Activated CD8-positive, alpha-beta memory T cell treated with anti-CD3 and anti-CD28 coated beads for 1 hour (primary cell): ENCODE measurements at places on chromosomes 5 and 9.

- no peak for DNase-seq
Observed at GRCh38 chr5:169548315-169548714, 35.3 kb upstream of the SPDL1 start.

DNA sequence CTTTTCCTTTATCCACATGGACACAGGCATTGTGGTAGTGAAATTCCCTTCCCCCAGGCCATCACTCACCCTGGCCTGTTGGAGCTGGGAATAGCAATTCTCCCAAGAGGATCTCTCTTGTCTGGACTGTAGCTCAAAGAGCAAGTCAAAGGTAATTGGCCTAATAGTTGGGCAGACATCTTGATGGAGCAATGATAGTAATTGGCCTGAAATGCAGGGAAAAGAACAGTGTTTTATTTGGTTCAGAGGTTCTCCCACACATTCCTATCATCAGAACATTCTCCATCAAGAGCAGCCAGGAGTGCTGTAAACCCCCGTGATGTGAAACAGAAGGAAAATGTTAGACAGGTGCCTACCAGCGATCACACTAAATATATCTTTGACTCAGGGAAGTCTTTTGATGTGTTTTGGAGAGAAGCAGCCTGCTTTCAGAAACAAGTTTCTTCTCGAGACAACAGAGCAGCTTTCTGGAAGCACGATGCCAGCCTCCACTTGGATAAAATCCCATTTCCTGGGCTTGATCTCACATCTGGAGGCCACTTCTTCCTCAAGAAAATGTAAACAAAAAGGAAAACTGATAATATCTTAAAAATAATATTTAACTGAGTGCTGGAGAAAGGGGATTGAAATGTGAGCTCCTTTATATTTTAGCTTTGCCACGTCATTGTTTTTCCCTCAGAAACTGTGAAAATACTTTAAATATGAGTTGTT lies 198.1 kb upstream of the WWC1 start:
- DNase-seq: no peak

- DNase-seq: no peak
Observed at GRCh38 chr9:1869843-1870242, 145.3 kb upstream of the SMARCA2 start.

- DNase-seq: no peak
Observed at GRCh38 chr9:120668399-120668798, 45.9 kb downstream of the MEGF9 start.

DNA sequence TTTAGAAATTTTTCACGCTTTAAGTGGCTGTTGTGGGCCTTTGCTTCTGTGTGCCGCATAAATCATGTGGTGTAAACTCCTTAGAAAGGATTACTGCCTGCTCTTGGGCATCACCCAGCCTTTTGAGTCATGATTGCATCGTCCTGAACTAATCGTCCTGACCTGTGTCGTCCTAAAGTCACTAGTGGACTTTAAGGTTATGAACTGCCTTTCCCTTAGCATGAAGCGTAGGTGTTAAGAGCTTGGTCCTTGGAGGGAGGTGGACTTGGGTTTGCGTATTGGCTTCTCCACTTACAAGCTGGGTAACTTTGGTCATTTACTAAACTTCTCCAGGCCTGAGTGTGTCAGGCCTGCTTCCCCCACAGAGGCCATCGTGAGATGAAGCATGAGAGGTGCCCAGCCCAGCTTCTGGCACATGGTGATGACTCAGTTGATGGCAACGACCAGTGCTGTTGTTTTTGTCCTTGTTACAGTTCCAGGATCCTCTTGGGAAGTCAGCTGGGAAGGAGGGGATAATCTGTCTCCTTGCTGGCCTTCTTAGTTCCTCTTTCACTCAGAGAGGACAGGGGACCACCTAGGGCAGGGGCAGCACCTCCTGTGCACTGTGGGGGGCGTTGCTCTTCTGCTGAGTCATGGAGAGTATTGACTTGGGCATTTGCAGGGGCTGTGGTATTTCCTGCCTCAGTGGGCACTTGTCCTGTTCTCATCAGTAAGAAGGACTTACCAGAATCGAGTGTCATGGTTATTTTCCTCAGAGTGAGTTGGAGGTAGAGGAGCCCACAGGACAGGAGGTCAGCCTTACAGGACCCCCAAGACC lies 54.2 kb upstream of the NCS1 start:
- no peak for DNase-seq

DNA sequence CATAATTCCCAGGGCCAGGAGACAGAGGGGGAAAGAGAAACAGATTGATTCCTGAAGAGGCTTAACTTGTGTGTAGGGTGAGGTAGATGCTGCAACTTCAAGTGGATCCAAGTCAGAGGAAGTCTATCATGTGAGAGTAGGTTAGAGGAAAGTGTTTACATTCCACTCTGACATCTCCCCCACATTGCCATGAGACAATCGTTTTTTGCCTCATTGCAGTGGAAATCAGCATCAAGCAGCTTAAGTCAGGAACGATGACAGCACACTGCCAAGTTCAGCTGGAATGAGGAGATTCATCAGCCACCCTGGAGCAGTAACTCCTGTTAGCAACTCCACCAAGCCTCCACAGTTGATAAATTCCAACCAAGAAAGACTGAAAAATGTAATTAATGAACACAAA lies 689.7 kb upstream of the MEF2C start:
- no peak for DNase-seq

- DNase-seq: no peak
Observed at GRCh38 chr9:127131871-127132270, 9.4 kb upstream of the ANGPTL2 start.

DNA sequence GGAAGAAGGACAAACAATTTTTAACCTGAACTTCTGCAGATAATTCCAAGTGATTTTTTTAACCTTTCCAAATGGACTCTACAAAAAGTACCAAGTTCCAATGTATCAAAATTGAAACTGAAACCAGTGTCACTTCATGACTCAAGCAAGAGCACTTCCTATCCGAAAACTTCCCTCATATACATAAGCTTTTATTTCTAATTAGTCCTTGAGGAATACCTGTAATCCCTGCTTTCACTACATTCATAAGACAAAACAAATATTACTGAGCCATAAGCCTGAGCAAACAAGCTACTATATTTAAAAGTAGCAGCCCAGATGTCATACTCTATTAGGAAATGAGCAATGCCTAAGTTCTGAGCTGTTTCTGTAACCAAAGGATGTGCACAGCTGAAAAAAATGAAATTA lies 224.4 kb downstream of the EBF1 start:
- DNase-seq: no peak
